ENCODE measurements at places on chromosomes 6 and 20.
A peak's percentile ranks its signal among the peaks of the same experiment; 100 is the strongest.

DNA sequence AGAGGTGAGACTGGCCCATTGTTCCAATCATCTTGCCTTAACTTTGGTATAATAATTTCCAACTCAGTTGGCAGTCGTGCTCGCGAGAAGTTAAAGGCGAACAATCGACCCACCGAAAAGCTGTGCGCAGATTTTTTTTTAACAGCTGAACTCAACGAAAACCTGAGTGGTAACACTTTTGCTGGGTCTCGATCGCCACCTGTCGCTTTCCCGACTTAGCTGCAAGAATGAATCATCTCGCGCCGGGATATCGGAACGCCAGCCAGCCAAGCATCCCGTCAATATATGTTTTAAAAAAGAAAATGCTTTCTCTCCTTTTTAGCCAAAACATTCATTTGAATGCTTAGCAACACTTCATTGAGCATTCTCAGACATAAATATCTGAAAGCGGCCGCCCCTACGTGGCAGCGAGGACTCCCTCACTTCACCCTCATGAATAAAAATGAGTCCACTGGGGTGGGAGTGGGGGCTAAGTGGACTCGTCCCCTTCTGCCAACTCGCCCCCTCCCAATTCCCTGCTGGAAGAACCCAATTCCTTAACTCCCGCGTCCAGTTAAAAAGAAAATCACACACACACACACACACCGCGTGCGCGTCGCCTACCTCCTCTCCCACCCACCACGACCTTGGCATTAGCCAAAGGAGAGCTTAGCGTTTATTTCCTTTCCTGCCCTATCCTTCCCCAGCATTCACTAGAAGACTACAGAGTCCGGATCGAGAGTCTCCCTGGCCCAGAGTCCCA lies 1.5 kb downstream of the COL12A1 start:
- DNase-seq: no peak

GRCh38 chr20:57592263-57593092 lies 27.7 kb downstream of the ZBP1 start:
- DNase-seq: no peak

GRCh38 chr20:32443386-32443974 lies 85.3 kb downstream of the ASXL1 start:
- DNase-seq: no peak

DNA sequence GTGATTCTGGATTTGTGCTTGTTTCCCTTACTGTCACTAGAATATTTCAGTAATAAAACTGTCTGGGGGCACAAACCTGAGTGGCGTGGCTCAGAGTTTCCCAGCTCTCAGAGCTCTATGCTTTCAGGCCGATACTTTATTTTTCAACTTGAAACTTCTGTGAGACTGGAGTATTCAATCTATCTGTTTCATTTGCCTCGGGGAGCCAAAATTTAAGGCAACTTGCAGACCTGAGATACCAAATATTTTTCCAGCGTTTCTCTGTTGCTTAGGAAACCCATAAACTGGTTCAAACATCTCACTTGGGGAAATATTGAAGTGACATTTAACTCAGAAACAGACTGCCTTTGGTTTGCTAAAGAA lies 74.7 kb downstream of the SOBP start:
- DNase-seq: no peak

DNA sequence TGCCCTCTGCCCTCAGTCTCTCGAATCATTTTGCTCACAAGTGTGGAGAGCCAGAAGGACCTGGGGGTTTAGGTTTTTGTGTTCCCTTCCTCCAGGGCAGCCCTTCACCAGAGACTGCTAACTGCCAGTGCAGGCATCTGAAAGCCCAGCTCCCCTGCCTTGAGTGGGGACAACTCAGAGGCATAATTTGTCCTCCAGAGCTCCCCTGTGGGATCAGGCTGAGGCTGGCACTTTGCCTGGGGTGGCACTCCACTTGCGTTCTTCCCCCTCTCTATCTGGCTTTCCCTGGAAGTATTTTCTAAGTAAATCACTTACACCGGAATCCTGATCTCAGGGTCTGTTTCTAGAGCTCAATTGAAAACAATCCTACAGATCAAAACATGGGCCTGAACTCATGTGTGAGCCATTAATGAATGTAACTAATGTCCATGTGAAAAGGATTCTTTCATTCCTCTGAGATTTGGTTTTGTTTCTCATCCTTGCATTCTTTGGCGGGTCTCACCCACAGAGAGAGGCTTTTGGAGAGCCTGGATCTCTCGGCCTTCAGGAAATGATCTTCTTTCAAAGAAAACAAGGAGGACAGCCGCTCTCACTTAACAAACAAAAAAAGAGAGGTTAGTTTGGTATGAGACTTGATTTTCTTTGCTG lies 125.7 kb upstream of the RIPOR2 start:
- no peak for DNase-seq

DNA sequence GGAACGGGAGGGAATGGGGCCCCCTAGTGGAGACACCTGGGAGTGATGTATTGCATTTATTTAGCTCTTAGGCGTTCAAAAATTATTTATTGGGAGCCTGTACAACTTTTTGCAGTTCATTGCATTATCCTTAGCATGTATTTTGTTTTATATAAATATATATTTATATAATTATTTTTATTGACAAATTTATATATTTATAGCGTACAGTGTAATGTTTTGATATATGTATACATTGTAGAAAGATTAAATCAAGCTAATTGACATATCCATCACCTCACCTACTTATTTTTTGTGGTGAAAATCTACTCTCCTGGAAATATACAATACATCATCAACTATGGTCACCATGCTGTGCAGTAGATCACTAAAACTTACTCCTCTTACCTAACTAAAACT lies 975 bp downstream of the SIRT5 start:
- no peak for DNase-seq

- DNase-seq: no peak
Measured at GRCh38 chr6:130269969-130270635, 47.4 kb upstream of the SAMD3 start.

DNA sequence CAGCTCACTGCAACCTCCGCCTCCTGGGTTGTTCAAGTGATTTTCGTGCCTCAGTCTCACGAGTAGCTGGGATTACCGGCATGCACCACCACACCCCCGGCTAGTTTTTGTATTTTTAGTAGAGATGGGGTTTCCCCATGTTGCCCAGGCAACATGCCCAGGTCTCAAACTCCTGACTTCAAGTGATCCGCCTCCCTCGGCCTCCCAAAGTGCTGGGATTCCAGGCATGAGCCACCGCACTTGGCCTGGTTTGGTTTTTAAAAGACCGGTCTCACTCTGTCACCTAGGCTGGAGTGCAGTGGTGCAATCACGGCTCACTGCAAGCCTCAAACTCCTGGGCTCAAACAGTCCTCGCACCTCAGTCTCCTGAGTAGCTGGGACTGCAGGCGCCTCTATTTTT lies 40.1 kb downstream of the VSTM2L start:
- no peak for DNase-seq

GRCh38 chr20:24651171-24651975 lies 181.9 kb downstream of the SYNDIG1 start:
- peak; percentile 79 for DNase-seq

DNA sequence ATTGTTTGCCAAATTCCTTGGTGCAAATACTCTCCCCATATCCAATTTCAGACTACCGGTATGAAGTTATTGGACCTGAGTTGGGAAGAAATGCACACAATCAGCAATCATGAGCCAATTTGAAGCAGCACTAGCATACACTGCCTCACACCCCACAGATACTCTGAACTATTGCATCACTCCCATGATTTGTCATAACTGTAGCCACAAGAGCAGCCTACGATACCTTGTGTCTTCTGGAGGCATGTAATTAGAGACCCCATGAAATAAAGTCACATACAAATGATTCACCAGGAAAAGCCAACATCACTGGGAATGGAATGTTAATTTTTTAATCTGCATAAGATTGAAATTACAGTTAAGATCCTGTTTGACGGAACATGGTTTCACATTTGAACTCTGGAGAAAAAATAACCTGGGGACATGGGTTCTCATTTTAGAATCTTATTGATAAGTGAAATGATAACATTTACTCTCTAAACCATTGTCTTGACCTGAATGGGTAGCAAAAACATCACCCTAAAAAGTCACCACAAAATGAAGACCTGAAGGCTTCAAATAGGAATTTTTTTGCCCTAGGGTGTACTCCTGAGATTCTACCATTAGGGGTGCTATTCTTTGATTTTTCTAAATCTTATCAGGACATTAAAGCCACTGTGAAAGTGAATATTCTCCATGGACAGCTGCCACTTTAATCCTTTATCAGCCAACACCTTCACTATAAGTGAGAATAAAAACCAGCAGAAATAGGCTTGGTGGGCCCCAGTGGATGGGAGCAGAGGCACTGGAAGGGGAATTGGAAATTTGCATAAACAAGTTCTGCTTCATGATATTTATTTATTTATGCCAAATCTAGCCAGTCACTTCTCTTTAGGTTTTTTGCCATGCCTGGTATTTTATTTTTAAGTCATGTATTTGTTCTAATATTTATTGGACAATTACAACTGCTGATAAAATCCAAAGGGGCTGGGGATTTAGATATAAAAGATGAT lies 34.5 kb upstream of the HBS1L start:
- peak; percentile 53 for DNase-seq

DNA sequence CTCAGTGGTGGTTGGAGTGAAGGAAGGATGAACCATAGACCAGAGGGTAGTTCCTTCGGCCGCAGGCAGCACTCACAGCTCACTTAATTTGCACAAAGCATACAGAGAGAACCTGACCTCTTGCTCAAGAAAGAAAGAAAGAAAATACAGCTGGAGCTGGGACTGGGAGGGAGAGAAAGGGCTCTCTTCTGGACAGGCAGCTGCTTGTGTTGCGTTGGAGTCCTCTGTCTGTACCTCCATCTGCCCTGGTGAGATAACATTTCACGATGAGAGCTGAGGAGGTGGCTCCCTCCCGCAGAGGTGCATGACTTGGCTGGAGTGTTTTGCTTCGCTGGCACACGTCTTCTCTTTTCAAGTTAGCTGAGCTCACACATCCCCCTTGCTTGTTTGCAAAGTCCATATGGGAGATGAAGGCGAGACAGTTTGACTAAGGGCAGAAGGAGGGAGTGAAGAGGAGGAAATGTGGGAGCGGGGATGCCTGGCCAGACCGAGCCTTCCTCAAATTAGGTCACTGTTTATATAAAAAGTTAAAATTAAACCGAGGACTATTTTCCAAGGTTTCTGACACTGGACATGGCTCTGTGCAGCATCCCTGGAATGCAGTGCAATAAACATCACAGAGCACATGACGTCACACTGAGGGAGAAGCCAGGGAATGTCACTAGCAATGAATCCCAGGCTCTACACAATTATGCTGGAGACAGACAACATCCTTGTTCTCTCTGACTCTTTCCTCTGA lies 359.4 kb downstream of the CD83 start:
- DNase-seq: no peak

DNA sequence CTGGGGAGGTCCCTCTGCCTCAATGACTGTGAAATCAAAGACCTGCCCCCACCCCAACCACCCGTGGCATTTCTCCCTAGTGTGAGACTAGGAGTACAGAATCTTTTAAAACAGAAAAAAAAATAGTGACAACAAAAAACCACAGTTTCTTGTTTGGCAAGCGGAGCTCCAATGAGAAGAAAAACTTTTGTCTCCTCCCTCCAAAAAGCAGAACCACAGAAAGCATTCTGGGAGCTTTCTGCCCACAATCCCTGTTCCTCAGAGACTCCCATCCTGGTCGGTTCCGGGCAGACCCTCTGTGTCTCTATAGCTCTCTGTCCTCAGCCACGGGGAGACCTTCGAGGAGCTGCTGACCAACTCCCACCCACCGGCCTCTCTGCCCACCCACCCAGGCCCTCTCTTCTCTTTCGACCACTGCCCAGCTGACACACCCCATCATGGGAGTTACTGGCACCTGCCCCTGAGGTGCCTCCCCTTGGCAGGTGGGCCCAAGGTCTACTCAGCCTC lies 4.9 kb downstream of the PREX1 start:
- DNase-seq: no peak

- no peak for DNase-seq
Measured at GRCh38 chr20:45772693-45773092, 19.0 kb downstream of the WFDC3 start.

GRCh38 chr20:14885661-14886060 lies 548.2 kb upstream of the FLRT3 start:
- no peak for DNase-seq

- DNase-seq: no peak
Measured at GRCh38 chr6:44661221-44662008, 273.9 kb downstream of the CDC5L start.

DNA sequence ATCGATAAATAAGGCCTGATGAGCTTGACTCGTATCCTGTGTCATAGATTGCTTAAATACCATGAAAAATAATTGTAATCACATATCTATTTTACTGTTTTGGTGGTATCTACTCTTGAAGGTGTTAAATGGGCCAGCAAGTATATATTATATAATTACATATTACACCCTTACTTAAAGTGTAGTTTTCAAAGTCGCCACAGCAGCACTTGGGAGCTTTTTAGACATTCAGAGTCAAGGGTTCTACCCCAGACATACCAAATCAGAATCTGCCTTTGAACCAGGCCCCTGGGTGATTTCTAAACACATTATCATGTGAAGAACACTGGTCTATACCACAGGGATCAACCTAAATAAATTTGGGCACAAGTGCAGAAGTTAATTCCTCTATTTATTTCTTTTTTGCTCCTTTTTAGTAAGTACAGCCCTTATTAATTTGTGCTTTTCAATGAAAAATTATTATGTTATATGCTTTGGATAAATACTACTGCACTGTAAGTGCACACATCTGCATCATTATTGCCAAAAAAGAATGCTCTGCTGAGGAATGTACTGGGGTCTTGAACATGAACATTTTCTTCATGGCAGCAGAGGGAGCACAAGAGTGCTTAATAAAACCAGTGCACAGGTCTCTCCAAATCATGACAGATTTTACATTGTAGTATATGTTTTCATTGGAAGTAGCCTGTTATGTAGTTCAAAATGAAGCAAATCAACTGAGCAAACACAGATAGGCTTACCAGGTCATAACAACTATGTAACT lies 3.1 kb upstream of the ATXN1 start:
- no peak for DNase-seq

DNA sequence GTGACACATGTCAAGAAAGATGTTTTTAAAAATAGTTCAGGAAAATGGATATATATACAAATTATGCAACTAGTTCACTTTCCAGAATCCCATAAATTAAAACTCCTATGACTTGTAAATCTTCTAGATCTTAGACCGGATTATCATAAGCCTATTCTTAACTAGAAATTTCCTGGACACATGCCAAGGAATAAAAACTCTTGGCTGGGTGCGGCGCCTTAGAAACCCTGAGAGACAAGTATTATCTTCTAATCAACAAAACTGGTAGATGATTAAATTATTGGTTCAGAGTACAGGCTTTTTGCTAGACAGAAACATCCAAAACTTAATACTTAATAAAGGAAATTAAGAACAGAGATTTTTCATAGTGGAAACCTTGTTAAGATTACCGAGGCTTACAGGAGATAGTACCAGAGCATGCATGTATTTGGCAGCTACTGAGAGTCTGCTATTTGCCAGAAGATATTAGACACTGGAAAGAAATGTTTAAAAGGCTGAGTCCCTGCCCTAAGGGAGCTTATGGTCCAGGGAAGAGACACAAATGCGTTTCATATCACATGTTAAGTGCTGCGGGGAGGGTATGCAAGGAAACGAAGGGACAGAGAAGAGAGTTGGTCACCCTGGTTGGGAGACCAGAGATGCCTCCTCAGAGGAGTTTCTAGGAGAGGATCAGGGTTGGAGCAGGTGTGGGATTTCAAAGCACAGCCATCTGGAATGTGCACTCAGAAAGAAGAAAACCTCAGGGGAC lies 46.5 kb upstream of the IFNGR1 start:
- DNase-seq: no peak

- DNase-seq: no peak
Measured at GRCh38 chr20:17616480-17617211, 46.8 kb downstream of the DSTN start.

- no peak for DNase-seq
Measured at GRCh38 chr6:158621694-158622544, 22.6 kb downstream of the DYNLT1 start.
